ENCODE measurements at places on chromosomes 2 and 18.

DNA sequence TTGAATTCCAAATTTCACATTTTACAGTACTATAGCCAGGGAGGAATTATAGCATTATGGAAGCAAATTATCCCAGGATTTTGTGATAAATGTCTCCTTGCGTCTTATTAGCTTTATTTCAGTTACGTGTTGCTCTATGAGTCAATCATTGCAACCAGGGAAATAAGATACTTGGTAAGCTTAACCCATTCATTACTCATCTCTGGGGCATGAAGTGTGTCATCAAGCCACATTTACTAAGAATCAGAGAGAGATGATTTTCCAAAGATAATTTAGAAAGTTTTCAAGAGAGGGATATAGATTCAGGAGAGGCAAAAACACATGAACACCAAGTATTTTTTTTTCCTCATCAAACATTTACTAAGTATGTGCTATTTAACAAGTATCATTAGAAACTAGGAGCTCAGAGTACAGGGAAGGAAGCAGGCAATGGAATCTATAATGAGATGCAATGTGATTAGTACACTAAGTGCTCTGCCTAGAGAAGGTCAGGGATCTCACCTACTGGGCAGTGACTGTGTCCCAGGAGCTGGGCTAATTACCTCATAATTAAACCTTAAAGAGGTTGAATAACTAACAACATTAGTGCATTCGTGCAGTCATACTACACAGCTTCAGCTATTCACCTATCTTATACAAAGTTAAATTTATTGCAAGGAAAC, 217.8 kb upstream of the NXPH2 start:
- DNase-seq = no peak

- DNase-seq = no peak
Measured at GRCh38 chr2:181106789-181107627, 126.6 kb downstream of the UBE2E3 start.

DNA sequence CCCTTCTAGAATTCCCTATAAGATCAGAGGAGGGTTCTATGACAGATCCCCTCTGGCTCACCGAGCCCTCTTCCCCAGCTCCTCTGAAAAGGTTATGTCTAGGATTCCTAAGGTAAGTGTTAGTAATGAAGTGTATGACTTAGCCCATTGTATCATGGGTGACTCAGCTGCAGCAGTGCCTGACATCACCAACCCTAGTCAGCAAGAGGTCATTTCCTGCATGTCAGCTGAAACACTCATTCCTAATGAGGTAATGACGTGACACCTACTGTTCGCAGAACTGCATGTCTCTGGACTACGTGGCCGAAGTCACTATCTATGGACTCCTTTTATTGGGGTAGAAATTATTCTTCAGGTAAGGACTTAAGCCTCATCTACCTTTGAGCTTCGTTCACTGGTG, 196.1 kb upstream of the MYT1L start:
- no peak for DNase-seq

DNA sequence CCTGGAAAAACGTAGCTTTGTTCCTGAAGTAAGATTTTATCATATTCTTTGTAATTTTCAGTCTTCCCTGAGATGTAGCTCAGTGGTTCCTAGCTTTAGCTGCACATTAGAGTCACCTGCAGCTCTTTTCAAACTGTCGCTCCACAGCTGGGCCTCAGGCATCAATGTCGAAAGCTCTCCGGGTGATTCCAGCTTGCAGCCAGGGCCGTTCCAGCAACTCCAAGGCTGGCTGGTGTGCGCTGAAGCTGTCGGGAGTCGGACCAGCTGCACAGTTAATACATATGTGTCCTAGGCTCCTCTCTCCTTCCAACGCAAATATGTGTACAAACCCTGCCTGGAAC, 609 bp upstream of the ZNF2 start:
- no peak for DNase-seq

DNA sequence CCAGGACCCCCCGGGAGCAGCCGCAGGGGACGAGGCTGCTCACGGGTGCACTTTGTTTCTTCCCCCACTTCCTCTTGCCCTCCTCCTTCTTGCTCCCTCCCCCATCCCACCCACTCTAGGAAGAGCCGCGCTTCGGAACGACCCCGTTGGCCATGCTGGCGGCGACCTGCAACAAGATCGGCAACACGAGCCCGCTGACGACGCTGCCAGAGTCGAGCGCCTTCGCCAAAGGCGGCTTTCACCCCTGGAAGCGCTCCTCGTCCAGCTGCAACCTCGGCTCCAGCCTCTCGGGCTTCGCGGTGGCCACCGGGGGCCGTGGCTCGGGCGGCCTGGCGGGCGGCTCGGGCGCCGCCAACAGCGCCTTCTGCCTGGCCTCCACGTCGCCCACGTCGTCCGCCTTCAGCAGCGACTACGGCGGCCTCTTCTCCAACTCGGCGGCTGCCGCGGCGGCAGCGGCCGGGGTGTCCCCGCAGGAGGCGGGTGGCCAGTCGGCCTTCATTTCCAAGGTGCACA, 1.3 kb downstream of the SP9 start:
- DNase-seq = peak; percentile 35

DNA sequence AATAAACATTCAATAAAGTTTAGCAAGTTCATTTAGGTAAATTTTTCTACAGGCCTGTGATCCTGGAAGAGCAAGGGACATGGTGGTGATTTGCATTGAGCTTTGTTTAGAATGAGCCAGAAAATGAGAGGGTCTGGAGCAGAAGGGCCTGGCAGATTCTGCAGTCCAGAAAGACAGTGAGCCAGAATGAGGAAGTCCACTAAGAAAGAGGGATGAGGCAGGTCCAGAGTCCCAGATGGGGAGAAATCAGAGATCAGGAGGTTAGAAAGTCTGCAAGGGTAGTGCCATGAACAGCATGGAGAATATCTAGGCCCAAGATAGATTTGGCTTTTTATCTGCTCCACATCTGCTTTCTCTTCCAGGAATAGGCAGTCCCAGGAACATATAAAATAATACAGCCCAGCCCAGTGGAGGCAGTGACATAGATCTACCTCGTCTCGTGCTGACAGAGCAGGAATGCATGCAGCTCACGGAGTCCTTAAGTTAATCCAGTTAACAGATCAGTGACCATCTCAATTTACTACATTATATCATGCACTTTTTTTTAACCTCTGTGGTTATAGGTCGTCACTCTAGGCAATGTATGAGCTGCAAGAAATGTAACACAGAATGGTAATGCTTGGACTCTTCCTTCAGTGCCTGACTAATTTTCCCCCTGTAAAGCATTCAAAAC, 429.0 kb downstream of the SUCLG1 start:
- DNase-seq = no peak

GRCh38 chr2:168884975-168885374, 5.3 kb downstream of the SPC25 start:
- no peak for DNase-seq

DNA sequence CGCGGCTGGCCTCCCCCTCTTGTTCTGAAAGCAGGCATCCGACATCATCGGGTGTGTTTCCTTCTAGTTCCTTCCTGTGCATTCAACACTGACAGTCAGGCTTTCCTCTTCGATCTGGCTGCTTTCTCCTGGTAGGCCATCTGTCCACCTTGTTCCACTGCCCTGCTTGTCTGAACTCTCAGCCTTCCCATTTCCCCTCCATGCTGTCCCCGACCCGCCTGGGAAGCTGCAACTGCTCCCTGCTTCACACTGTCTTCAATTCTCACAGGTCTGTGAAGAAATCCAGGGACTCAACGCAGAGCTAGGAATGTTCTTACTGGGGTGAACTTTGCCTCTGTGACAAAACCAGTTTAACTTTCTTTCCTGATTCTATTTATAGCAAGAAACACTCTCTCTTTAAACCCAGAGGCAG, 43.0 kb downstream of the KIF3C start:
- DNase-seq = no peak

GRCh38 chr2:31404302-31404701, 10.2 kb downstream of the XDH start:
- DNase-seq = no peak

DNA sequence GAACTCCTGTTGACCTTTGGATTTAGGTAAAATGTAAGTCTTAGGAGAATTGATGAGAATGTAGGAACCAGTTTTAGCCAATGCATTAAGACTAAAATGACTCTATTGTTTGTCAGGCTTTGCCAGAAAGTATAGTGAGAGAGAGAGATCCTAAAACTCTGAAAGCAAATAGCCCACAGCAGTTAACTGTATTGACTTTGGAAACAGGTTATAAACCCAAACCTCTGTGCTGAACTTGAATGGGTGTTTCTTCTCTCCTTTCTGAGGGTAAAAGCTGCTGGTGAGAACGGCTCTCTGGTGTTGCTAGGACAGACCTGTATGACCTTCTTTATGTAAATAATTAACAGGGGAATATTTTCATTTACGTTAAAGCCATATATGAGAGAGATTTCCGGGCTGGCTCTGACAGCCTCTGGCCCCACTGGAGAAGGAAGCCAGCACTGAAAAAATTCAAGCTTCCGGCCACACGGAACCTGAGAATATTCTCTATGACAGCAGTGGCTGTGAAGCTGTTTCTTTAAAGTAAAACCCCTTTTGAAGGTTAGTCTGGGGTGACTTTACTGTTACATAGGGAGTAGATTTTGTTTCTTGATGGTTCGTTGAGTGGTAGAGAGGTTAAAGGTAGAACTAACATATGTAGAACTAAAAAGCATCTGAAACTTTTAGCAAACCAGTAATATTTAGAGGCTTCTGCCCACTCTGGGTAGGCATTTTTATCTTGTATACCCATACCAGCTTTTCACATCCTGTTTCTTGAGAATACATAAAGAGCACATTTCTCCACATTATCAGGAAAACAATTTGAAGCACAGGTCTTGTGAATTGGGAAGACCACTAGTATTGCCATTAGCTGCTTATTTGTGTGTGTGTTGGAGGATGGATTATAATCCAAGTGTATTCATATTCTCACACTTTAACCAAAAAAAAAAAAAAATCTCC, 123.8 kb downstream of the SPTBN1 start:
- peak; percentile 65 for DNase-seq

- no peak for DNase-seq
Measured at GRCh38 chr2:28606986-28607441, 111.2 kb downstream of the PLB1 start.

DNA sequence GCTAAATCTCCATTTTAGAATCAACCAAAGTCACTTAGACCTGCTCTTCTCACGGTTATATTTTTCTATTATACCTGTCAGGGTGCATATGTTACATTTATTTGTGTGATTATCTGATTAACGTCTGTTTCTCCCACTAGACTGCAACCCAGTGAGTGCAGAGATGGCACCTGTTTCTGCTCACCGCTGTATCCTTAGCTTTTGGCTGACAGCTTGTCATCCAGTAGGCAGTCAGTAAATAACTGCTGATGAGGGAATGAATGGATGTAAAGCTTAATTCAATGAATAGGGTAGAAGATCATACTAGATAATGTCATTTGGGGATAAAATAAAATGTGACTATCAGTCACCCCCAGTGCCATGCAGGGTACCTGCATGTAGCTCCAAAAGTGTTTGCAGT, 6.9 kb upstream of the CHRNA1 start:
- no peak for DNase-seq

- DNase-seq = no peak
Measured at GRCh38 chr2:82278416-82278815, 1973.9 kb upstream of the LRRTM1 start.

DNA sequence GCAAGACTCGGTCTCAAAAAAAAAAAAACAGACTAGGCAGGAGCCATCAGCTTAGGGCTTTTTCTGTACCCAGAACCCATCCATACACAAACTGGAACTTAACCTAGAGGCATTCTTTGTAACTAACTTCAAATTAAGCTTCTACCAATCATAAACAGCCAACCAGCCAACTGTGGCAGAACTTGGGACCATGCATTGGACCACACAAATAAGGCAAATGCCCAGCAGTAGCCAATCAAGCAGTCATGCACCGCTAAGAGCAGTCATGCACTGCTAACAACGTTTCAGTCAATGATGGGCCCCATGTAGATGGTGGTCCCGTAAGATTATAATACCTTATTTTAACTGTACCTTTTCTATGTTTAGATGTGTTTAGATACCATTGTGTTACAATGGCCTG, 22.7 kb downstream of the TUBB6 start:
- no peak for DNase-seq

GRCh38 chr2:211248841-211249240, 692.4 kb downstream of the CPS1 start:
- no peak for DNase-seq

DNA sequence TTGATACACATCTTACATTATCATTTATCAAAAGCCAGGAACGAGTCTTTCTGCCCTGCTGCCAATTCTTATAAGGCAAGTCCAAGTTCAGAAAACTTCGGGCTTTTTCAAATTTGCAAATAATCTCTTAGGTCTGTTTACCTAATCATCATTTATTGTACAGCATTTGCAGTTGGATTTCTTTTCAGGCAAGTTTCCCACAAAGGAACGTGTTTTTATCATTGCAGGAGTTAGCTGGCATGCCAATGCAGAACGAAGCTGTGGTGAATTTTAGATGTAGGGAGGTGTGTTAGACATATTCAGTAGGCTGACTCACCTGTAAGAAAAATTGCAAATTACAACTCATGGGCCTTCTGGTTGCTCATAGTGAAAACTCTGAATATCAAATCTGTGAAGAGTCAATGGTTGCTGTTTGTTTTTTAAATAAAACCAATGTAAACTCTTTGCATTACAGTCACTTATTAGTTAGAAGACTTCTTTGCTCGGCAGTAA, 209.6 kb downstream of the SRBD1 start:
- DNase-seq = no peak

GRCh38 chr18:36412778-36413177, 115.3 kb downstream of the FHOD3 start:
- no peak for DNase-seq

DNA sequence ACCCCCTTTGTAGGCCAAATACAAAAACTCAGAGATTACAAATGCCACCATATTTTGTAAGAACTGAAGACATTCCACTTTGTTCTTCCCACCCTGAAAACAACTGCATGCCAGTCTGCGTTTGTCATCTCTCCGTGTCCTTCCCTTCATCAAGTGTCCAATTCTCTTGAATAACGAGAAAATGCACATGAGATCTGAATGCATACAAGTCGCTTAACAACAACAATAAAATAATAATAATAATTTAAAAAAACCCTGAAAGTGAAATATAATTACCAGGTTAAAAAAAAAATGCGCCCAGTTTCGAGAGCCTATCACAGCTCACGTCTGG, 2.0 kb upstream of the SETBP1 start:
- DNase-seq = no peak

DNA sequence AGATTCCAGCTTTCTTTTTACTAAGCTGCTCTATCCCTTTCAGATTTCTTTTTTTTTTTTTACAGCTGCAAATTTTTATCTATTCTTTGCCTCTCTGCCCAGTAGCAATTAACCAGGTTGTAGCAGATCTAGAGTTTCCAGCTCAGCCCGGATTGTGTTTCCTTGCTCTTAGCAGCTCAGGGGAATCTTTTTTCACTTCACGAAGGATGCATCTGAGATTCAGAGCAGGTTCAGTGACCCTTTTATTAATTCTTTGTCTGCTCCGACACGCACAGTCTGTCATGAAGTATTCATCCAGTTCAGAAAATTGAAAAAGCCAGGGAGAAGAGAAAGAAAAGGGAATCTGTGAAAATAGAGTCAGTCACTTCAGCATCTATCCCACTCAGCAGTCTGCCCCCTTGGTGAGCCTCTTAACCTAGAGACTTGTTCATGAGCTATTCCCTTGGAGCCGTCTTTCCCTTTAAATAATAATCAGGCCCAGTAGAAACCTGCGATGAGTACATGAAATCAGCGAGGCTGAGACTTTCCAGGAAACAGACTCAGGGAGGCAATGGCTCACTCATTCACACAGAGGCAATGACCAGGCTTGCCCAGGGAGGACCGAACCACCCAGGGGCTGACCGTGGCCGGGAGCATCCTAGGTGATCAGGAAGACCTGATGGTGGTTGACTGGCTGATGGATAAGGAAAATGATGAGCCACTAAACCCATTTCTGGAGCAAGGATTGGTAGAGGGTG, 103.4 kb upstream of the ITGA6 start:
- DNase-seq = no peak
